Hematopoietic multipotent progenitor cell treated with erythropoietin and hydrocortisone succinate and interleukin-3 and kit ligand, for 8 days (in vitro differentiated cells): ENCODE measurements at places on chromosomes 3 and 15.

DNA sequence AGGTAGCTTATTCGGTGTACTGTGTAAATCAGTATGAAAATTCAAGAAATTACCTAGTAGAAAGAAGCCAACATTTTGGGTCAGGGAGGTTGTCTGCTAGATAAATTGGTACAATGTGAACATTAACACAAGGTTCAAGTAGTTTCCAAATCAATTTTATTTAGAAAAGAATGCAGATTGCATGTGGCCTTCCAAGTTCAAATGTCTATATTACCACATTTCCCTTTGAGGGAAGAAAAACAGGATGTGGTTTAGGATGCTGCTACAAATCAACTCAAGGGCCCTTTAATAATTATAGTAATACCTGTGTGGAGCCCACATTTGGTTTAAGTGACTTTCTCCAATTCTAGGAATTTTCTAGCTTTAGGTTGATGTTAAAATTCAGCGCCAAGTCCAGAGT, 57.5 kb downstream of the CADPS start:
- no peak for DNase-seq

- no peak for DNase-seq
Measured at GRCh38 chr15:33639456-33639855, 328.7 kb downstream of the RYR3 start.

GRCh38 chr3:5791558-5791957, 604.1 kb downstream of the EDEM1 start:
- DNase-seq: no peak

GRCh38 chr3:141844108-141844507, 32.3 kb upstream of the ATP1B3 start:
- DNase-seq: peak; percentile 64

DNA sequence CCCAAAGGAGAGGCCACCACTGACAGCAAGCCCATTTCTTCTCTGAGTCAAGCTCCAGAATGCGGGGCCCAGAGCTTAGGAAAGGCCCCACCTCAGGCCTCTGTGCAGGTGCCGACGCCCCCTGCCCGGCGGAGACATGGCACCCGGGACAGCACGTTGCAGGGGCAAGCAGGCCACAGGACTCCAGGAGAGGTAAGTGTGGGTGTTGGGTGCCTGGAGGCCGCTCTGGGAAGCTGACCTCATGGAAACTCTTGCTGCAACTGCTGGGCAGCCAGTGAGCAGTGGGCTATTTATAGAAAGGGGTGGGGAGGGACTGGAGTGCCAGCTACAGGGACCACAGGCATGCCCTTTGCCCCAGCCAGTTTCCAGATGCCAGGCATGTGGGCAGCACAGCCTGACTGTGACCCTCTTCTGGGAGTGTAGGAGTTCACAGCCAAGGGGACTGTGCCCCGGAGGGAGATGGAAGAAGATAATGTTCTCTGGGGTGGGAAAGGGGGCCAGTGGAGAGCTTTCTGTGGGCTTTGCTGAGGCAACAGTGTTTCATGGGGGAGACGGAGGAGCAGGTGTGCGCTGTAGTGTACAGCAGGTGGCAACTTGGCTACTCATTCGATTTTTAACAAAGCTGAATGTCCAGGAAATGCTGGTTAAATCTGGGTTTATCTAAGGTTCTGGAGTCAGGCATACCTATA, 23.7 kb downstream of the ALPK3 start:
- DNase-seq: no peak

DNA sequence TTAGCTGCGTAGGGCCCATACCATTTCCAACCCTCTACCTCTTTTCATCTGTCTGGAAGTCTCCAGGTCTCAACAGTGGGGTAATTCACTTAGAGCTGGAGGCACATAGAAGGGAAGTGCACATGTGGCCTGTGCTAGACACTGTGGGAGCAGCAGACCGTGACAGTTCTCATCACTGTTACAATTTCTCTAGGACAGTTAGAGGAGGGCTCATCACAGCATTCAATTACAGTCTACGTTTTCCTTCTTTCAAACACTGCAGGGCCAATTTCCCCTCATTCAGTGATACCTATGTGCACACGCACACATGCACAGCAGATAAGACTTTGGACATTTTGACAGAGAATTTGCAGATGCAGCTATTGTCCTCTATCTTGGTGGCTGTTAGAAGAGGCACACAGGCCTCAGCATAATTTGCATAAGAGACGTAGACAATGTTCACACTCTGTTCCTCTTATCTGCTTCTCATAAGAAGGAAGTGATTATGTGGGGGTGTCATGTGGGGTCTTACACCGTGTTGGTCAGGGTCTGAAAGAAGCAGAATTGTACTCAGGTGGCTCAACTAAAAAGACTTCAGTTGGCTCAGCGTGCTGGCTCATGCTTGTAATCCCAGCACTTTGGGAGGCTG, 12.6 kb upstream of the HRG start:
- DNase-seq: no peak

DNA sequence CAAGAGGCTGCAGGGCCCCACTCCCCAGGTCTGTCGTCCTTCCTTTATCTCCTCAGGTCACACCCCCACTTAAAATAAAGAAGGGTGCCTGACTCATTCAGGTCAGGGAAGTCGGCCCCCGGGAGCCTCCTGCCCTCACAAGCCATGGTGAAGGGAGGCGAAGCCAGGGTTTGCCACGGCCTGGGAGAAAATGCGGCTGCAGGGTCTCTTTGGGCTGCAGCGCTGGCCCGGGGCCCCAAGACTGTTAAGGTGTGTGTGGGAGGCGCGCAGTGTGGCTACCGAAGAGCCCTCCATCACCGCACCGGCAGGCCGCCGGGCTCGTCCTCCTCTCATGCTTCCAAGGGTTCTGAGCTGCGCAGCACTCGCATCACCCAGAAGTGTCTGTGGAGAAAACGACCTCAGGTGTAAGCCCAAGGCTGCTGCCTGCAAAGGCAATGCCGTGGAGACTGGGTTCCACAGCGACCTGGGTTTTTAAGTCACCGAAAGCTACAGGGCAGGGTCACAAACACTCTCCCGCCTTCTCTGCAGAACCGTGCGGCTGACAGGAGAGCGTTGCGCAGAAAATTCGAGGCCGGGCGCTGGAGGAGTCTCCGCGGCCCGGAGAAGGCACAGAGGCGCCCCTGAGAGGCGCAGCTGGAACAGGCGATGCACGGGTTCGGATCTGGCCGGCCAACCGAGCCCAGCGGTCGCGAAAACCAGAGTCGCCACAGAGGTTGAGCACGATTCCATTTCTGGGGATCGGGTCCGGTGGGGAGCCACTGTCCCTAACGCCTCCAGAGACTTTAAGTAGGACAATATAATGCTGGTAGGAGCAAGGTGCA, 8.7 kb downstream of the FOXL2 start:
- DNase-seq: no peak

DNA sequence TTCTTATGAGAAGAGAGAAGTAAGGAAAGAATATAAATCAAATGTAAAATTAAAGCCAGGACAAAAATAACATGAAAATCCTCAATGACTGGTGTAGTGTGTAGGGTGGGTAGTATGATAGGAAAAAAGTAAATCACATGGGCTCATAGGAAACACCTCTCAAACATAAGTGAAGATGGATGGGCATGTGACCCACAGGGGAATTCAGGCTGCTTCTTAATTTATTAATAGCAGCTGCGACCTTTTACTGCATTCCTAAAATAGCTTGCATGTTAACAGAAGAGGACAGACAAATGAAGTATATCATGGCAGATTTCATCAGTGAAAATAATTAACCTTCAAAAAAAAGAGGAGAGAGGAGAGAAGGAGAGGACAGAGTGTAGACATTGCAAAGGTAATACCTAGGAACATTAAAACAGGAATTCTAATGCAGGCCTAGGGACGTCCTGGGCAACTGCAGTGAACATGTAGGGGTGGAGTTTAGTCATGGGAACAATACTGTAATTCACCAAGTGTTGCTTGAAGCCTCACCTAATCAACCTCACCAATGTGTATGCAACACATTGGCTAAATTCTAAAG, 132.9 kb downstream of the KCNMB2 start:
- DNase-seq: no peak

DNA sequence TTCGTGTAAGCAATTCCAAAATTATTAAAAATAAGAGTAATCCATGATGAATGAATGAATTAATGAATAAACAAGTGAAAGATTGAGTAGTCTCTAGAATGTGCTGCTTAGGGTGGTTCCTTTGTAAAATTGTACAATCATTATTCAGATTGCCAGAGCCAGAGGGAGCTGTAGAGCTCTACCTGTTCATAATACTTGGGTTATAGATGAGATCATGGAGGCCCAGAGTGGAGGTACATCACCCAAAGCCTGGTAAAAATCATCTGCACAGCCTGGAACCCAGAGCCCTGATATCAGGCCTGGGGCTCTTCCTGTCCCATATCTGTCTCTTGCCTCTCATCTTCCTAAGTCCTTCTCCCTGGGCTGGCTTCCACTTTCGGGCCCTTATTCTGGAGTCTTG, 297.2 kb downstream of the RPLP1 start:
- DNase-seq: peak; percentile 25

- DNase-seq: peak; percentile 61
Measured at GRCh38 chr3:196968233-196969133, at the start of gene PIGZ. Gene PIGZ (minus strand): TSS chr3:196968833. CDS start chr3:196952031, 16,802 bp downstream.

- no peak for DNase-seq
Measured at GRCh38 chr15:31964586-31965307, 65.6 kb upstream of the CHRNA7 start.

DNA sequence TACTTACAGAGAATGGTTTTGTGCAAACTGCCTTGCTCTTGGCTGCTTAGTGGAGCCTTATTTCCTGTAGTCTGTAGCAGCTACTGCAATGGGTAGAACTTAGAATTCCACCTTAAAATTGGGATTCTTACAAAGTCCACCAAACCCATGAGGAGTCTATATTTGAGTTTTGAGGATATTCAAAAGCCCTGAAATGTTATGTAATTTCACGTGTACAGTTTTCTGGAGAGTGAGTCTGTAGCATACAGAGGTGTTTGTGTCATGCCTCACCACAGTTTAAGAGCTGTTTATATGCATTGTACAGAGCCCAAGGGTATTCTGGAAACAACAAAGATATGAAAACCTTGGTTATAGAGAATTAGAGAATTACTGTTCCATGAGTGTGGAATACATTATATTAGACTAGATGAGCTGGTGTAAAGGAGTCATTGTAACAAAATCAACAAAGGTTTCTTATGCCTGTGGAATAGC, 114.4 kb downstream of the MBNL1 start:
- no peak for DNase-seq

DNA sequence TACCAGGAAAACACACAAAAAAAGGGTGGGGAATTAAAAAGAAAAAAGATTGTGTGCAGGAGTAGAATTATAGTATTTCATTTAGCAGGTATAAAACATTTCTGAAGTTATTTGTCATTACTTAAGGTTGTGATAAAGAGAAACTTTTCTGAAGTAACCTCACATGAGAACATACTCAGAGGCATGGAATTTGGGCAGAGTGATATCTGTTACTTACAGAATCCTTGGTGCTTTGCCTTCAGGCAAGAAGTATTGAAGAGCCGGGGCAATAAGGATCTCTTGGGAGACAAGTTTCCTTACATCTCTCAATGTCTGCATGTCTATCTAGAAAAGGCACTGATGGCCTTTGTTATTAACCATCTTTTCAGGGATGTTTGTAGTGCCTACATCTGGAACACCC, 179.7 kb upstream of the ROBO1 start:
- no peak for DNase-seq

- DNase-seq: no peak
Measured at GRCh38 chr15:47496343-47497185, 220.7 kb upstream of the SEMA6D start.

- DNase-seq: no peak
Measured at GRCh38 chr3:43340403-43340802, 54.1 kb downstream of the SNRK start.

GRCh38 chr3:126983276-126983652, 349 bp downstream of the PLXNA1 start:
- DNase-seq: no peak

DNA sequence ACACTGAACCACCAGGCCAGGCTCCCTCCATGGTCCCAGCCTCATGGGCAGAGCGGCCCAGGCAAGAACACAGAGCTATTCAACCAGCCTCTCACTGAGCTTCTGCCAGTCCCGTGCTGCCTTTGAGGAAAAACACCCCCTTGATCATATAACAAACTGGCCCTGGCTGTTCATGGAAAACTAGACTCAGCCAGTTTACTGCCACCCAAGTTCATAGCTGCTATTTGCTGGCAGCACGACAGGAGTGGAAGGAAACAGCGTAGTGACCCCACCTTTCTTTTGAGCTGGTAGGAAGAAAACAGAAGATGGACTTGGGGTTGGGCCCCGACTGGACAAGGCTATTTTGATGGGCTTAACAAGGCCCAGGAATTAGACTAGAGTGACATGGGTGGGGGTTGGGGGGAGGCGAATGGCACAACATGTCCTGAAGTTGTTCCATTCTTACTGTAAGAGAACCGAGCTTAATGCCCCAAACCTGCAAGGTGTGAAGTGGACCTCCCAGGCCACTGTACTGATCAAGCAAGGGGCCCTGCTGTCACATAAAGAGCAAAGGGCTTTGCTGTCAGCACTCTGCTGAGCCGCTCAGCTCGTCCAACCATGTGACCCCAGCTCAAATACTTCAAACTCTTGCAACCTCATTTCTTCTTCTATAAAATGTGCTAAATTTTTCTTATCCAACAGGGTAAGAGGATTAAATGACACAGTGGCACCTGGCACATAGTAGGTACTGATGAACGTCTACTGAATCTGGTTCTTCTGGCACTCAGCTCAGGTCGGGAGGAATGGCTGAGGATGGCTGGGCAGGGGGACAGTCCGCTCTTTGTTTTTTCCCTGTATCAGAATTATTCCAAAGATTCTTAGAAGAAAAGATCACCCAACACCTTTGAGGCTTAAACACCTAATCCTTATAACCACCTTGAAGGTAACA, 1.6 kb downstream of the FBXL22 start:
- DNase-seq: peak; percentile 45

DNA sequence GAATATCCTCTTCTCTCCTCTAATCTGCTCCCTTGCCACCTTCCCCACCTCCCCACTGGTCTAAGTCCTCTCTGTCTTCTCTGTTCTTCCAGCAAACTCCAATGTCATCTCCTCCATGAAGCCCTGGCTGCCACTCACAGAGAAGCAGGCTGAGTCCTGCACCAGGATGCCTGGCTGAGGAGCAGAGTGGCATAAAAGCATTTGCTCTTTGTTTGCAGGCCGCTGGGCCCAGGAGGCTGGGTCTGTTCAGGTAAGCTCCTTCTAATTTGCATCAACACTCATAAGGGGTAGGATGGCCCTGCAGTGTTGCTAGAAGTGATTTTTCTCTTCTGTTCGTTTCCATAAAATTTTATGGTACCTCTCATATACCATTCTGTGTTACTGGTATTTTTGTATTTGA, 43.2 kb upstream of the KLHL25 start:
- no peak for DNase-seq

GRCh38 chr3:169552533-169552932, 111.0 kb downstream of the MECOM start:
- DNase-seq: no peak

DNA sequence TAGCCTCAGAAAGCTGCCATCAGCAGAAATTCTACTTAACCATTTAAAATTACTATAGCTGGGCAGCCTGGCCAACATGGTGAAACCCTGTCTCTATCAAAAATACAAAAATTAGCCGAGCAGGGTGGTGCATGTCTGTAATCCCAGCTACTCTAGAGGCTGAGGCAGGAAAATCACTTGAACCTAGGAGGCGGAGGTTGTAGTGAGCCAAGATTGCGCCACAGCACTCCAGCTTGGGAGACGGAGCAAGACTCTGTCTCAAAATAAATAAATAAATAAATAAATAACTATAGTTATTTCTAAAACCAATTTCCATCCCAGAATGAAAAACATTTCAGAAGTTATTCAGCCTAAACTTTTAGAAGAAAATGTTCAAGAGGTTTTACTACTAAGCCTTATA, 25.1 kb downstream of the LRRFIP2 start:
- DNase-seq: no peak

- no peak for DNase-seq
Measured at GRCh38 chr15:45287390-45287956, 35.4 kb downstream of the SLC28A2 start.
